Neural progenitor cell (in vitro differentiated cells): ENCODE measurements at places on chromosomes 2 and 18. TPM values are rescaled to one million over a fixed set of nuclear protein-coding genes. Genes with fewer than 3 reads are reported as not detected.

GRHL1 gene
- total RNA-seq: 4.7 and 5.8 TPM in 2 replicates

ALLC gene
- not detected in 2 replicates for total RNA-seq

CTAGE1 gene
- not detected in 2 replicates for total RNA-seq

WDR54 gene
- 88.1 and 138 TPM in 2 replicates for total RNA-seq

LIPT1 gene
- total RNA-seq: 9.1 and 9.6 TPM in 2 replicates

GRCh38 chr2:182081602-182082260 is 96.1 kb downstream of the PPP1R1C start:
- no peak for DNase-seq

GRCh38 chr18:7269942-7270341 is 39.1 kb downstream of the LRRC30 start:
- no peak for DNase-seq

- DNase-seq: no peak
These were observed 47.7 kb upstream of the EHBP1 start for GRCh38 chr2:62657783-62658182.

- DNase-seq: peak; percentile 85
These were observed 177.4 kb downstream of the FIGN start for GRCh38 chr2:163558251-163559021.

- DNase-seq: no peak
These were observed 9.4 kb upstream of the CEP68 start for GRCh38 chr2:65046633-65047407.

DNA sequence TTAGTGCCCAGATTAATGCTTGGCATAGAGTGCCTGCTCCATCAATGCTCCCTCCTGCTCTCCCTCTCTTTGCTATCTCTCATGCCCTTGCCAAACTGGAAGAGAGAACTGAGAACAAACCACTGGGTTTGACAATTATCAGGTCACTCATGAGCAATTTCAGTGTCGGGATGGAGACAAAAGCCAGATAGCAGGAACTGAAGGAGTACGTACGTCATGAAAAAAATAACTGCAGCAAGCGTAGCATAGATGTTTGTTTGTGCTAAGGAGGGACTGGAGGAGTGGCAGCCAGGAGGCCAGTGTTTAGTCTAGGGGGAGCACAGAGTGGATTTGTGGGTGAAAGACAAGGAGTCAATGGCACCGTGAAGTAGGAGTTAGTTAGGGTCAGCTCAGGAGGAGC is 113.3 kb downstream of the POLE4 start:
- DNase-seq: no peak

GRCh38 chr2:212686285-212686895 is 147.8 kb upstream of the ERBB4 start:
- peak; percentile 70 for DNase-seq

DNA sequence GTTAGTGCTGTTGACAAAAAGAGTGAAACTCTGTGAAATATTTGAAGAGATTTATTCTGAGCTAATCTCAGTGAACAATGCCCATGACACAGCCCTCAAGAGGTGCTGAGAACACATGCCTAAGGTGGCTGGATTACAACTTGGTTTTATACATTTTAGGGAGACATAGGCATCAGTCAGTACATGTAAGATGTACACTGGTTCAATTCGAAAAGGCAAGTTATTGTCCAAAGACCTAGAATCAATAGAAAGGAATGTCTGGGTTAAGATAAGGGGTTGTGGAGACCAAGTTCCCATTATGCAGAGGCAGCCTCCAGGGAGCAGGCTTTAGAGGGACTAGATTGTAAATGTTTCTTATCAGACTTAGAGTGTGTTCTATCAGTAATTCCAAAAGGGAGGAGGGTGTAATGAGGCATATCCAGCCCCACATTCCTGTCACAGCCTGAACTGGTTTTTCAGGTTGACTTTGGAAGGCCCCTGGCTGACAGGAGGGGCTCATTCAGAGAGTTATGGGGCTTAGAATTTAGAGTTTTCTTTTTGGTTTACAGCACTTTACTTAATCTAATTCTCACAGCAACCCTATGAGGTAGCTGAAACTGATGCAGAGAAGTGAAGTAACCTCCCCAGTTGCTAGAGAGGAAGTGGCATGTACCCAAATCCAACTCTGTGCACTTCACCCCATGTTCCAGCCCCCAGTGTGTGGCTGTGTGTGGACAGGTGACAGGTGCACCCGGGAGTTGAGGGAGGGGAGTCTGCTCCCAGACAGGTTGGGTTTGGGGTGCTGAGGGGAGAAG is 28.3 kb upstream of the ASAP2 start:
- DNase-seq: no peak

DNA sequence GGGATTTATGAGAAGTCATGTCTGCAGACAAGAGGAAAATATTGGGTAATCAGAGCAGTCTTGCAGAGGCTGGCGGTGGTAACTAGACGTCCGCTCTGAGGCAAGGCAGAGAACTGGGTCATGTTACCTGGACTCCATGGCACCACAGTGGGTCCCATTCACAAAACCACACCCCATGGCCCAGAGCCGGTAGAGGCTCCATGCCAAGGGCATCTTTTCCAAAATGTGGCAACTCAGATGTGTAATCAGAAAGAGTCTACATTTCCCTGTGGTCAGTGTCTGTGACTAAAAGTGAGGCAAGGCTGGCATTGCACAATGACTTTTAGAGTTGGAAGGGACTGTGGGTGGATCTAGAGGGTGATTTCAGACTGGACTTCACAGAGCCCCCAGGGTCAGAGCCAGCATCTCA is 113.1 kb downstream of the MREG start:
- no peak for DNase-seq

DNA sequence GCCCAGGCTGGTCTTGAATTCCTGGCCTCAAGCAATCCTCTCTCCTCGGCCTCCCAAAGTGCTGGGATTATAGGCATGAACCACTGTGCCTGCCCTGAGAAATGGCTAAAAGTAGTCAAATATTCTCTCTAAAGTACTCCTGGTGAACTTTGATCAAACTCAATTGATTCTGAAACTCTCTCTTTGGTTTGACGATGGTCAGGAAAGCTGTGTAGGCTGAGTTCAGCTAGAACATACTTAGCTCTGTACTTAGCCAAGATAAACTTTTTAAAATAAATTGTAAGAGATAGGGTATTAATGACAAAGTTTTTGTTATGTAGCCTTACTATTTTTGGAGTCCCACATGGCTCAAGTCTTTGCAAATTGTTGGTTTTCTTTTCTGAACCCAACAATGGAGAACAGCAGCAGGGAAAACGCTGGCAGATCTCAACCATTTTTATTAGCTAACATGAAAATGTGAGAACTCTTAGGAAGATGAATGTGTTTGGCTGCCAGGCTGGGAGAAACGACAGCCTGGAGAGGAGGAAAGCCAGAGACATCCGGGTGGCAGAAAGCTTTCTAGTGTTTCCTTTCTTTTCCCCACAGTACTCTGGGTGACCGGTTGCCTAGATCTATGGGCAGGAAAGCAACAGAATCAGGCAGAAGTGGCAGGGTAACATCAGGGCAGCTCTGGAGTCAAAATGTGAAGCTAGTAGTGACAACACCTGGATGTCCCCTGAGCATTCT is 193.0 kb upstream of the LHCGR start:
- no peak for DNase-seq

DNA sequence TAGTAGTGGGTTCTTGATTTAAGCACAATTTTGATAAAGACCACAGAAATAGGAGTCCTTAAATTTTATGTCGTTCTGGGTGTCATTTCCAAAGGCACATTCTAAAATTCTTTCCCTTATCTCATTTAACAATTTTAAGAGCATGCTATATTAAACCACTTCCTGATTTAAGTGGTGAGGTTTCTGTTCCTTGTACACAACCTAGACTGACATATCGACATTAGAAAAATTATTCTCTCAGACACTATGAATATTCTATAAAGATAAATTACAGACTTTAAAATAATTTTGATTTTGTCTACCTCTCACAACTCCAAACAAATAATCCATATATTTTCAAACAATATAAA is 923.8 kb downstream of the LRP1B start:
- no peak for DNase-seq

DNA sequence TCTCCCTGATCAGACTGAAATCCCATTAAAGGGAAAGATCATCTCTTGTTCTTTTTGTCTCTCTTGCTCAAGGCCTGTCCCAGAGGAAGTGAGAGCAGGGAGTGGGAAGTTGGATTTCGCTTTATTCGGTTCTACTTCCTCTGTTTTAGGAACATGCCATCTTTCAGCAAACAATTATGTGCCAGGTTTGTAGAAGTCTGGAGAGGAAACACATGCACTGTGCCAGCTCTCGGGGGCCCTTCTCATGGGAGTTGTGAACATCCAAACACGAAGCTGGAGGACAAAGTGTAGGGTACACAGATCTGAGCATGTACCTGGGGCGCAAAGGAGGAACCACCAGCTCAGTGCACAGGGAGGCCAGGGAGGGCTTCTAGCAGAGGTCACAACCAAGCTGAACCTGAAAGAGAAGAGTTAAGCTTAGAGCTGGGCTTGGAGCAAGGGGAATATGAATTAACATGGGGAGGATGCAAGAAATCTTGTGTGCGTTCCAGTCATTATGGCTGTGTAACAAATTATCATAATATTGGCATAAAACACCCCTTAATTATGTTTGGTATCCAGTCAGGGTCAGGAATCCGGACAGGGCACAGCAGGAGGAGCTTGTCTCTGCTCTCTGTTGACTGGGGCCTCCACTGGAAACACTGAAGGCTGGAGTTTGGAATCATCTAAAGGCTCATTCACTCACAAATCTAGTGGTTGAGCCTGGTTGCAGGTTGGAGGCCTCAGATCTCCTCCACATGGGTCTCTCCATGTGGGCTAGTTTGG is 128.6 kb downstream of the ZFP36L2 start:
- no peak for DNase-seq

- no peak for DNase-seq
These were observed 58.5 kb downstream of the FAM228A start for GRCh38 chr2:24233321-24233720.

DNA sequence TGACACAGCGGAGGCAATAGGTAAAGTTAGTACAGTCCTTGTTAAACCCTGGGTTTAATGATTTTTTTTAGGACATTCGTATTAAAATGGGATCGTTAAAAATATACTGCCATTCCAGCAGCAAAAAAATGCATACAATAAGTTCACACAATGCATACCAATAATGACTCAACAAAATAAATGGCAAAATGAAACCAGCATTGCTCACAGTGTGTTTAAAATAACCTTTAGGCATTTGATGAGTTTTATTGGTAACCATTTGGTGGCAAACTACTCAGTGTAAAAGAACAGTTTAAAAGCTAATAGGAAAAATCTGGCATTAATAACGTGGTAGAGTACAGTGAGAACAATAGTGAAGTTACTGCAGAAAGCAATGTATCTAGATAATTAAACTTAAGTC is 539.0 kb upstream of the PIK3C3 start:
- no peak for DNase-seq
